A549 treated with dexamethasone at 1 μM for 4 hours (cell line): ENCODE measurements at places on chromosomes 4 and X. TPM values are rescaled to one million over a fixed set of nuclear protein-coding genes. Genes with fewer than 3 reads are reported as not detected.

ETDB gene
- not detected in 5 replicates for total RNA-seq

UCHL1 gene
- total RNA-seq: 837 to 972 TPM (median 857 TPM) in 5 replicates

XAGE1B gene
- total RNA-seq: 183 to 315 TPM (median 213 TPM) in 5 replicates

FAM9C gene
- total RNA-seq: 0.05 TPM in 1 of 5 replicates, not detected in the others

HS3ST1 gene
- total RNA-seq: 0.35 to 1.3 TPM (median 0.50 TPM) in 5 replicates

DEFB131A gene
- not detected in 5 replicates for total RNA-seq

GAGE12J gene
- not detected in 5 replicates for total RNA-seq

ODAPH gene
- total RNA-seq: 0.14 TPM in 1 of 5 replicates, not detected in the others

PYURF gene
- total RNA-seq: 68.7 to 72.7 TPM (median 70.7 TPM) in 5 replicates

NUDT11 gene
- total RNA-seq: 2.6 to 3.2 TPM (median 3.0 TPM) in 5 replicates

MSANTD1 gene
- total RNA-seq: 0.05 to 0.18 TPM (median 0.08 TPM) in 5 replicates

UGT2B7 gene
- 0.18 to 0.53 TPM (median 0.28 TPM) in 5 replicates for total RNA-seq

ABLIM2 gene
- 5.3 to 11.5 TPM (median 7.6 TPM) in 5 replicates for total RNA-seq

THAP9 gene
- total RNA-seq: 1.6 to 2.0 TPM (median 1.8 TPM) in 5 replicates

PABPC4L gene
- total RNA-seq: 0.05 to 0.09 TPM (median 0.06 TPM) in 5 replicates

USP51 gene
- 0.46 to 0.67 TPM (median 0.54 TPM) in 5 replicates for total RNA-seq

TLR3 gene
- 0.19 to 0.43 TPM (median 0.36 TPM) in 5 replicates for total RNA-seq

SLC25A43 gene
- 24.1 to 33.9 TPM (median 31.8 TPM) in 5 replicates for total RNA-seq
